ENCODE measurements at places on chromosomes 16 and 17. TPM values are rescaled to one million over a fixed set of nuclear protein-coding genes. Genes with fewer than 3 reads are reported as not detected.

DNA sequence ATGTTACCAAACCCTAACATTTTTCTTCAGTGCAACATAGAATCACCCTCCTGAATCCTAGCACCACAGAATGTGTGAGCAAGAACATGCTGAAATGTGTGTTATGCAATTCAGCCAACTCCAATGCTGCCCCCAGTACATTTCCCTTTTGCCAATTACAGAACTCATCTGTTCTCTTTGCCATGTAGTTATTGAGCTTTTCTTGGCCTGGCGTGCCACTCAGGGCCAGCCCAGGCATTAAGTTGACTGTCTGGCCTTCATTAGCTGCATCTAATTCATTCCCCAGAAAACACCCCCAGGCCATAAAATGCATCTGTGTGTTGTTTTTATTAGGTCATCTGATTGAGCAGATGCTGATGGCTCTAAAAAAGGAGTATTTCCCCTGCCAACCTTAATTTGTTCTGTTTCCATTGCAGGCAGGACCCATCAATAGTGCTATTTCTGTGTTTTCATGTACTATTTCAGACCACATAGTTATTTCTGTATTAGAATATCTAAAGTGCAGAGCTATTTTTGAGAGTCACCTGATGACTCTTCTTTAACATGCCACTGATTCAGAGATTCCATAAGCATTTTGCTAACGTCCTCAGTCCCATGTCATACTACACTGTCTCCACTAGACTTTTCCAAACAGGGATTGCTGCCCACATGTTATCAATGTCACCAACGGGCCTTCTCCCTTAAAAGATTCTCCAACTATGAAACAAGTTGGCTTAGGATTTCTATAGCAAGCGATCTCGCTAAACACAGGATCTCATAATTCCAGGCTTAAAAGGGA is 969.7 kb downstream of the CDH11 start:
- H3K27ac ChIP-seq = no peak overlapping the region
- no peaks in the 10 kb centered on the region for H3K4me1 ChIP-seq
- DNase-seq = no peak
- H3K27me3 ChIP-seq = no peaks in the 10 kb centered on the region
- no peaks in the 10 kb centered on the region for H3K36me3 ChIP-seq

DNA sequence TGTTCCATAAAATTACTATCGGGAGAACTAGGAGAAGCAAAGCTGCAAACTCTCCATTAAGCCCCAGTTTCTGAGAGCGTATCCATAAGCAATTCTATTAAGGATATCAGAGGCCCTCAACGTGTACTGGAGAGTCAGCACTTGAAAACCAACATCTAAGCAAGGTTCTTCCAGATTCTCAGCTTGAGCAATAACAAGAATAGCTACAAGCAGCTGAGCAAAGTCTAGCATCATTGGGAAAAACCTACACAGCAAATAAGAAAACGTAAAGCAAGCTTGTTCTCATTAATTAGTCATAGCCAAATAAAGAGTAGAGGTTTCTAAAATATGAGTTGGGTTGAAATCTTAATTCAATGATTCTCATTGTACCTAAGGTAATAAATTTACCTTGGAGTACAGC is 26.9 kb upstream of the COX10 start:
- H3K4me3 ChIP-seq = no peak overlapping the region
- no peak for DNase-seq
- no peaks in the 10 kb centered on the region for H3K36me3 ChIP-seq
- no peaks in the 10 kb centered on the region for H3K4me1 ChIP-seq
- H3K27ac ChIP-seq = no peak overlapping the region

GRCh38 chr16:53780051-53780450 is 76.1 kb downstream of the FTO start:
- no peaks in the 10 kb centered on the region for H3K27me3 ChIP-seq
- H3K4me1 ChIP-seq = no peaks in the 10 kb centered on the region
- H3K36me3 ChIP-seq = no peaks in the 10 kb centered on the region
- no peak overlapping the region for H3K27ac ChIP-seq
- no peak for DNase-seq
- H3K4me3 ChIP-seq = no peak overlapping the region

GRCh38 chr17:41760878-41761277 is 25.6 kb downstream of the JUP start:
- H3K36me3 ChIP-seq = peaks cover 5% of the 10 kb centered on the region
- no peak overlapping the region for H3K4me3 ChIP-seq
- DNase-seq = no peak
- H3K27me3 ChIP-seq = no peaks in the 10 kb centered on the region
- H3K27ac ChIP-seq = no peak overlapping the region
- no peaks in the 10 kb centered on the region for H3K4me1 ChIP-seq

DNA sequence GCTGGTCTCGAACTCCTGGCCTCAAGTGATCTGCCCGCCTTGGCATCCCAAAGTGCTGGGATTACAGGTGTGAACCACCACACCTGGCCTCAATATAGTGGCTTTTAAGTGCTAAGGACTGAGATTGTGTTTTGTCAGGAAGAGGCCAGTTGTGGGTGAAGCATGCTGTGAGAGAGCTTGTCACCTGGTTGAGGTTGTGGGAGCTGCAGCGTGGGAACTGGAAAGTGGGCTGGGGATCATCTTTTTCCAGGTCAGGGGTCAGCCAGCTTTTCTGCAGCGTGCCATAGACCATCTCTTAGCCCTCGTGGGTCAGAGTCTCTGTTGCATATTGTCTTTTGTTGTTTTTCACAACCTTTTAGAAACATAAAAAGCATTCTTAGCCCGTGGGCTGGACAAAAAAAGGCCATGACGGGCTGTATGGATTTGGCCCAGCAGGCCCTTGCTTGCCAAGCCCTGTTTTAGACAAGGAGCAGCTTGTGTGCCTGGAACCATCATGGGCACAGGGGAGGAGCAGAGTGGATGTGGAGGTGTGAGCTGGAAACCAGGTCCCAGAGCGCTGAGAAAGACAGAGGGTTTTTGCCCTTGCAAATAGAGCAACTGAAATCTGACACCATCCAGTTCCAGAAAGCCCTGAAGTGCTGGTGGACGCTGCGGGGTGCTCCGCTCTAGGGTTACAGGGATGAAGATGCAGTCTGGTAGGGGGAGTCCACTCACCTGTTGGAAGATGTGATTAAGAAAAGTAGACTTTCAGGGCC is 5.5 kb downstream of the BIRC5 start:
- no peaks in the 10 kb centered on the region for H3K27me3 ChIP-seq
- H3K27ac ChIP-seq = no peak overlapping the region
- DNase-seq = no peak

GRCh38 chr17:78890498-78890897 is 12.5 kb downstream of the CEP295NL start:
- H3K27ac ChIP-seq = no peak overlapping the region

CCL5 gene
- 2.6 TPM for total RNA-seq

DNA sequence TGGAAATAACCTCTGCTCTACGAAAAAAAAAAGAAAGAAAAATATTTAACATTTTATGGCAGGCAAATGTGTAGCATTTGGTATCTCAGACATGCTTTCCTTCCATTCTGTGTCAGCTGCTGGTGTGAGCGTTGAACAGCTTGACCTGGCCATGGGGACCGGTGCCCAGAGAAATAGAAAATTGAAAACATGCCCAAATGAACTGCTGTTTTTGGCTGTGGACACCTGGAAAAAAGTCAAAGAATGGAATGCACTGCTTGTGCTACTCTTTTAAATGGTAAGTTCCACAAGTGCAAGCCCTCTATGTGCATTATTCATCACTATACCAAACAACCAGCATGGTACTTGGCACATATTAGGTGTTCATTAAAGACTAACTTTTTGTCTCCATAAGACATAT is 127.2 kb downstream of the CDH8 start:
- no peaks in the 10 kb centered on the region for H3K36me3 ChIP-seq
- no peak overlapping the region for H3K4me3 ChIP-seq
- DNase-seq = no peak
- no peaks in the 10 kb centered on the region for H3K27me3 ChIP-seq
- H3K4me1 ChIP-seq = no peaks in the 10 kb centered on the region

CDT1 gene
- total RNA-seq = 0.66 TPM

DNA sequence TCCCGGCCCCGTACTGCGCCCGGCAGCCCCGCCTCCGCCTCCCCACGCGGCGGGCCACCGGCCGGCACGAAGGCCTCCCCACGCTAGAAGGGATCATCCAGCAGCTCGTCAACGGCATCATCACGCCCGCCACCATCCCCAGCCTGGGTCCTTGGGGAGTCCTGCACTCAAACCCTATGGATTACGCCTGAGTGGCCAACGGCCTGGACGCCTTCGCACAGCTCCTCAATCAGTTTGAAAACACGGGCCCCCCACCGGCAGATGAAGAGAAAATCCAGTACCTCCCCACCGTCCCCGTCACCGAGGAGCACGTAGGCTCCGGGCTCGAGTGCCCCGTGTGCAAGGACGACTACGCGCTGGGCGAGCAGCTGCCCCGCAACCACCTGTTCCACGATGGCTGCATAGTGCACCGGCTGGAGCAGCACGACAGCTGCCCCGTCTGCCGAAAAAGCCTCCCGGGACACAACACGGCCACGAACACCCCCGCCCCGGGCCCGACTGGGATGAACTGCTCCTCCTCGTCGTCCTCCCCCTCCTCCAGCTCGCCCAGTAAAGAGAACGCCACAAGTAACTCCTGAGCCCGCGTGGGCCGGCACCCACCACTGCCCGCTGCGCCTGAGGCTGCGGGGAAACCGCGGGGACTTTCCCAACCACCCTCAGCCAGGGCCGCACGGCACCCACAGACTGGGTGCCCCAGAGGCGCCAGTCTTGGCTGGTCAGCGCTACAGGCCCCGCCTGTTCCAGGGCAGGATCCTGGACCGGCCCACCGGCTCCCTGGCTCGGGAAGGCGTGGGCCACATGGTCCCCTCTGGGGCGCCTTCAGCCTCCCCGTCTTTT is 39.0 kb upstream of the AKAP1 start:
- H3K36me3 ChIP-seq = no peaks in the 10 kb centered on the region
- DNase-seq = no peak
- H3K27me3 ChIP-seq = no peaks in the 10 kb centered on the region
- peak overlapping the region; percentile 27 for H3K4me3 ChIP-seq

GRCh38 chr17:76868669-76869495 is 678 bp downstream of the MGAT5B start:
- peaks cover 1% of the 10 kb centered on the region for H3K4me1 ChIP-seq
- H3K36me3 ChIP-seq = no peaks in the 10 kb centered on the region
- no peak for DNase-seq

ITGAD gene
- total RNA-seq = not detected

GRCh38 chr16:66900721-66901441 is 17.8 kb downstream of the CDH16 start:
- H3K27me3 ChIP-seq = no peaks in the 10 kb centered on the region
- no peak overlapping the region for H3K4me3 ChIP-seq
- peaks cover 46% of the 10 kb centered on the region for H3K4me1 ChIP-seq
- peak; percentile 71 for DNase-seq

GRCh38 chr17:49545007-49545660 is 30.5 kb upstream of the NXPH3 start:
- no peaks in the 10 kb centered on the region for H3K27me3 ChIP-seq
- no peak overlapping the region for H3K27ac ChIP-seq
- no peaks in the 10 kb centered on the region for H3K4me1 ChIP-seq
- no peaks in the 10 kb centered on the region for H3K36me3 ChIP-seq
- no peak for DNase-seq
- H3K4me3 ChIP-seq = no peak overlapping the region

GRCh38 chr16:86396422-86396821 is 113.9 kb upstream of the FOXF1 start:
- H3K36me3 ChIP-seq = no peaks in the 10 kb centered on the region
- H3K4me1 ChIP-seq = no peaks in the 10 kb centered on the region
- no peak overlapping the region for H3K4me3 ChIP-seq
- DNase-seq = no peak
- H3K27me3 ChIP-seq = no peaks in the 10 kb centered on the region

DNA sequence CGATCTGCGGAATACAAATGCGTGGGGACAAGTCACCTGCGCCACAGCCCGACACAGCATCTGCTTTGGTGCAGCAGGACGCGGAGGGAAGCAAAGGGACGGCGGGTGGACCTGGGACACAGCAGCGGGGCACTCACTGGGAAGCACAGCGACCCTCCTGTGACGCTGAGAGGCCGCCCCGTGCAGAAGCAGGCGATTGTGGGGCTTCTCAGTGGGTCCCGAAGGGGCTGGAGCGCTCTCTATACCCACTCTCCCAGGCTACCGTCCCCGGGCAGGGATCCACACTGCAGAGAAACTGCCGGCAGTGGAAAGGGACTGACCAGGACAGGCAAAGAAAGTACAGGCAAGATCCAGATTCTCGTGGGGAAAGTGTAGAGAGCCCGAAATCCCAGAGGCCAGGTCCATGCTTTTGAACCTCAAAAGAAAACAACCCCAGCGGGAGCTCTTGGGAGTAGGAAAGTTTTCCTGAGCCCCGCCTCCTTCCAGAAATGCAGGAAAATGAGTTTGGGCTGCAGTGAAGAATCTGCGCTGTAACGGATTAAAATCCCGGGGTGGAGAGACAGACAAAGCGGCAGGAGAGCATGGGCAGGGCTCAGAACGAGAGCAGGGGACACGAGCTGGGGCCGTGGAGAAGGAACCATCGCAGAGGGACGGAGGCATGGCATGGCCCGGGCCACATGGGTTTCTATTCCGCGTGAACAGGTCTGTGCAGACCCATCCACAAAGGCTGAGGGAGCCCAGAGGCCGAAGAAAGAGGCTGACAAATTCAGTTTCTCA is 12.7 kb downstream of the COX4I1 start:
- H3K27me3 ChIP-seq = no peaks in the 10 kb centered on the region
- no peaks in the 10 kb centered on the region for H3K4me1 ChIP-seq
- no peaks in the 10 kb centered on the region for H3K36me3 ChIP-seq
- H3K27ac ChIP-seq = no peak overlapping the region
- no peak for DNase-seq
- H3K4me3 ChIP-seq = no peak overlapping the region

GRIN2A gene
- 1.6 TPM for total RNA-seq

GRCh38 chr17:77216486-77216885 is 75.7 kb downstream of the SEC14L1 start:
- no peak overlapping the region for H3K27ac ChIP-seq
- no peaks in the 10 kb centered on the region for H3K36me3 ChIP-seq
- no peaks in the 10 kb centered on the region for H3K4me1 ChIP-seq
- no peaks in the 10 kb centered on the region for H3K27me3 ChIP-seq
- no peak overlapping the region for H3K4me3 ChIP-seq
- DNase-seq = no peak

KRT14 gene
- not detected for total RNA-seq

CHST6 gene
- total RNA-seq = 0.20 TPM

DNA sequence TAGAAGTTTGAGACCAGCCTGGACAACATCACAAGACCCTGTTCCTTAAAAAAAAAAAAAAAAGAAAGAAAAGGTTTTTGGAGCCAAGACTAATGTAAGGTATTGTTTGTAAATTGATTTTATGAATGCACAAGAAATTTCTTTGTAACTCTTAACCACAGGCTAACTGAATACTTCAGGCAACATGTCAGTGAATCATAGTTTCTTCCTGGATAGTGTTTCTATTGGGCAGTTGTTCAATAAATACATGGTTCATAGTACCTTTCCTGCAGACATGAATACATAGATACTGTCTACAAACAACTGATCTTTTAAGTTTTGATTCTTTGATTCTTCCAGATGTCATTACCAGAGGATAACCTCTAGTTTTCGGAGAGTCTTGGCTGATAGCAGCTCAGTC is 11.6 kb downstream of the DDX42 start:
- H3K27me3 ChIP-seq = no peaks in the 10 kb centered on the region
- H3K4me1 ChIP-seq = peaks cover 1% of the 10 kb centered on the region
- H3K36me3 ChIP-seq = no peaks in the 10 kb centered on the region
- no peak for DNase-seq
- no peak overlapping the region for H3K4me3 ChIP-seq

LAT gene
- 3.0 TPM for total RNA-seq
